Posterior vena cava (tissue), 2 donors: ENCODE measurements at places on chromosomes 12 and 14. TPM values are rescaled to one million over a fixed set of nuclear protein-coding genes. Genes with fewer than 3 reads are reported as not detected.

DNA sequence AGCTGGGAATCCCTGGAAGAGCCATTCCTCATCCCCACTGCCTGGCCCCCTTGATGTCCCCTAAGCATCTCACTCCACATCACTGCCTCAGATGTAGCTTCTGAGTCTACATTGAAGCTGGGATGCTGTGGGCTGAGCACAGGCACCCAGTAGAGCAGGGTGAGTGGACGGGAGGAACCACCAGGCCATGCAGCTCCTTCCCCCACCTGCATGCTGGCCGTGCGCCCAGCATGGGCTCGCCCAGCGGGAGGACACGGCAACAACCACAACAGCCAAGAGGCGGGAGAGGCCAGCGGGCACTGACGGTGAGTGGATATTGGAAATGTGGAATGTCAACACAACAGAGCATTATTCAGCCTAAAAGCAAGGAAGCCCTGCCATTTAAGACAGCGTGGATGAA lies 310.9 kb downstream of the ADGRD1 start:
- DNase-seq = no peak

GRCh38 chr12:65881348-65881961 lies 57.2 kb downstream of the HMGA2 start:
- DNase-seq = peak; percentile 84

- DNase-seq = no peak
These were observed 1.8 kb upstream of the GLIPR1L2 start for GRCh38 chr12:75389061-75389460.

DNA sequence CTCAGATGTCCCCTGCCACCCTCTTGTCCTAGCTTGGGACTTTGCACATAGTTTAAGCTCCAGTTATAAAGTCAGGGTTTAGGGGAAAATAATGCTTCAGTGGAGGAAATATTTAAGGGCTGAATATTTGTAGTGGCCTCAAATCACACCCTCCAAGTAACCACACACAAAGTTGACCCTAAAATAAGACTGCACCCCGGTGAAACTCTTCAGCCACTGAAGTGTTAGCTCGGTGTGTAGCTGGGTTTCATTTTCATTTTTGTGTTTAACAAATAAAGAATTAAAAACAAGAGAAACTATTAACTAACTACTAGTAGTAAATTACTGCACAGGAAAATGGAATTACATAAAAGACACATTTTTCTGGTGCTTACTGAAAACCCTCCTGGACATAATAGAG lies 14.8 kb upstream of the BCL11B start:
- DNase-seq = no peak

Gene CCDC184
- total RNA-seq = 0.48 TPM

Gene DLGAP5
- 0.69 TPM for total RNA-seq

Gene KRT83
- total RNA-seq = not detected

Gene LRRC10
- total RNA-seq = not detected

Gene PLEKHH1
- total RNA-seq = 1.8 TPM

Gene KLRC2
- total RNA-seq = 0.46 TPM

DNA sequence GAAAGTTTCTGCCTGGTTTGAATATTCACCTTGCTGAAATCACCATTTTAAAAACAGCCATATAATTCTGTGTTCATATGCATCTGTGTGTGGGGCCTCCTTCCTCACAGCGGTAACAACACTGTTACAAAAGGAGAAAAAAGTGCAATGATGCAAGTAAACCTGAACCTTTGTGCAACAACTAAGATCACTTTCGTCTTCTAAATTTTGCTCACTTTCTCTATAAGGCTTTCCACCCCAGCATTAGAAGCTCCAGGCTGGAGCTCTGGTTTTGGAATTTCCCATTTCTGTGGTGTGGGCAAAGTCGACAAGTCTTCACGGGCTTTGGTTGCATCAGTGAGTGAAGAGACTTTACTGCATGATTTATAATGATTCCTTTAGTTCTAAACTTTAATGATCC lies 18.4 kb downstream of the FGD6 start:
- no peak for DNase-seq

DNA sequence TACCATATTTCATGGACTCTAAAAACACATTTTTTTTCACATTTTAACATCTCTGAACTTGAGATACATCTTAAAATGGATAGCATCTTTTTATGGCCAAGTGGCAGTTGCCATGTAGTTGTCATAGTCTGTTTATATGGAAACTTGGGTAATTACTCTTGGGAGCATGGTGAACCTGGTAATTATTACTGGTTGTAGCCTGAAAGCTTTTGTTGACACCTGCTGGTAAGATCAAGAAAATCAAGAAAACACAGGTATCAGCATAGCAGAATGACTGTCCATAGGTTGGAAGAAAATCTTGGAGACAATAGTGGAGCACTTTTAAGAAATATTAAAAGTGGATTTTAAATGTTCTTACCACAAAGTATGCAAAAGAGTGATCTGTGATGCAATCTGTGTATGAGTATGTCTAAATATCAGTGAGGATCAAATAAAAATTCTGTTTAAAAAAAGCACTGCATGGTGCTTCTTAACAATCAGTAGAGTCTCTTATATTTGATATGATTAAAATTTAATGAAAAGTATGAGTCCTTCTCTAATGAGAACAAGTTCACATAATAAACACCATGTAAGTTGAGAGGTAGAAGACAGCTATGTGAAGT lies 44.2 kb downstream of the TTC8 start:
- no peak for DNase-seq

DNA sequence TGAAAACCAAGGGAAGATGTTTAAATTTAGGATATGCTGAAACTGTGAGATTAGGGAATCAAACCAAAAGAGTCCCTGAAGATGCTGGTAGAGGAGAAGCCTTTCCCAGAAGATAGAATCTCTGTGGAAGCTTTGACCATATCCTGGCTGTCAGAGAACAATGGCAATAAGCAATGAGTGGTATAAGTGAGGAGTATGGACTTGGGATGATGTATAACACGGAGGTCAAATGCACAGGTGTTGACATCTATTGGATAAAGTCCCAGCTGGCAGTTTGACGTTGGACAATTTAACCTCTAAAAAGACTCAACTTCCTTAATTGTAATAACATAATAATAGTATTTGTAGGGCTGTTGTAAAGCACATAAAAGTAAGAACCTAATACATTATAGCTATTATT lies 30.1 kb upstream of the CLEC14A start:
- no peak for DNase-seq

DNA sequence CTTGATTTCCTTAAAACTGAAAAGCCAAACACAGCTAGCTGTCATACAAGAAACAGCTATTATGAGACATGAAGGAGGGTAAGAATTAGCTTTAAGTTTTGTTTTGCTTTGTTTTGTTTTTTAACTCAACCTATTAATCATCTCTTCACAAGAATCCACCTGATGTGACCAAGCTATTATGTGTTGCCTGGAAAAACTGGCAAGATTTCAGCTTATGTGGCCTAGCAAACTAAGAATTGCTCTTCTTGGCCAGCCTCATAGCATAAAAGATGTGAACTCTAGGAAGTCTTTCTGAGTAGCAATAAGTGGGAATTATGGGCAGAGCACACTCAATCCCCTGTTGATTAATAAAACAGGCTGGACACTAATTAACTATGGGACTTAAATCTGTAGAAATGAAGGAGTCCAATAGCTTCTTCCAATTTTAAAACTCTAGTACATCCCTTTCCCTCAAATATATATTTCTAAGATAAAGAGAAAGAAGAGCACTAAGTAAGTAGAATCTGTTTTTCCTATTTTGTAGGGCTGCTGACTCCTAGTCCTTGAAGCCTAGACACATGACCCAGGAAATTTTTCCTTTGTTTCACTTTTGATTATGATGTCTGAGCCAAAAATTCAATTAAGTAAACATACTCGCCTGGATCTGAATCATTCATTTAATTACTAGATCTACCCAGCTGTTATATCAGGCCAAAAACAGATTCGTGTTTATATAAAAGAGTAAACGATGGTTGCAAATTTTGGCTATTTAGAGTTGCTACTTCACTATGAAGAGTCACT lies 75.7 kb downstream of the GTF2A1 start:
- no peak for DNase-seq

DNA sequence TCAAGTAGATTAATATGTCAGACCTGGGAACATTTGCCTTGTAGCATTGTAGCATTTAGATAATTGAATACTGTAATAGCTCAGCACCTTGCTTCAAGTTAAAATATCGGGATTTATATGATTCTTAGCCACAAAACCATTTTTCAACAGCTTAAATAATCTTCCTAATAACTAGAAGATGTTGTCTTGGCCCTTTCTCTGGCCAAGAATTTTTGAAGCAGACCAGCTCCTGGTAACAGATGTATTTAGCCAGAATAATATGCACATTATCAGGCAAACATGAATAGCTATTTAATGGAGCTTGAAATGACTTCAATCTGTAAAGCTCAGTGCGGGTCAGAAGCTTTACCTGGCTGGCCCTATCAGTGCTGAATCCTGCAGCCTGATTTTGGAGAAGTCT lies 913.1 kb downstream of the AACS start:
- DNase-seq = no peak

- peak; percentile 91 for DNase-seq
These were observed 15.5 kb upstream of the MLXIP start for GRCh38 chr12:122062832-122063693.

DNA sequence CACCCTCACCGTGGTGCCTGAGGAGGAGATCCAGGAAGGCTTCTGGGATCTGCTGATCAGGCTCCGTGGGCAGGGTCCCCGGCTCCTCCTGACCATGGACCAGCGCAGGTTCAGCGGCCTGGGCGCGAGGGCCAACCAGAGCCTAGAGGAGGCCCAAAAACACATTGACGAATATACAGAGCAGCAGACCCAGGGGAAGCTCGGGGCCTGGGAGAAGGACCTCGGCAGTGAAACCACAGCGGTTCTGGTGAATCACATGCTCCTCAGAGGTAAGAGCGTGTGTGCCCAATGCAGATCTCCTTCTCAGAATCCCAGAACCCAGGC lies 29.4 kb downstream of the SERPINA3 start:
- no peak for DNase-seq

Gene GZMH
- total RNA-seq = 0.90 TPM

Gene TEAD4
- total RNA-seq = 14.1 TPM

Gene FGF6
- total RNA-seq = not detected

DNA sequence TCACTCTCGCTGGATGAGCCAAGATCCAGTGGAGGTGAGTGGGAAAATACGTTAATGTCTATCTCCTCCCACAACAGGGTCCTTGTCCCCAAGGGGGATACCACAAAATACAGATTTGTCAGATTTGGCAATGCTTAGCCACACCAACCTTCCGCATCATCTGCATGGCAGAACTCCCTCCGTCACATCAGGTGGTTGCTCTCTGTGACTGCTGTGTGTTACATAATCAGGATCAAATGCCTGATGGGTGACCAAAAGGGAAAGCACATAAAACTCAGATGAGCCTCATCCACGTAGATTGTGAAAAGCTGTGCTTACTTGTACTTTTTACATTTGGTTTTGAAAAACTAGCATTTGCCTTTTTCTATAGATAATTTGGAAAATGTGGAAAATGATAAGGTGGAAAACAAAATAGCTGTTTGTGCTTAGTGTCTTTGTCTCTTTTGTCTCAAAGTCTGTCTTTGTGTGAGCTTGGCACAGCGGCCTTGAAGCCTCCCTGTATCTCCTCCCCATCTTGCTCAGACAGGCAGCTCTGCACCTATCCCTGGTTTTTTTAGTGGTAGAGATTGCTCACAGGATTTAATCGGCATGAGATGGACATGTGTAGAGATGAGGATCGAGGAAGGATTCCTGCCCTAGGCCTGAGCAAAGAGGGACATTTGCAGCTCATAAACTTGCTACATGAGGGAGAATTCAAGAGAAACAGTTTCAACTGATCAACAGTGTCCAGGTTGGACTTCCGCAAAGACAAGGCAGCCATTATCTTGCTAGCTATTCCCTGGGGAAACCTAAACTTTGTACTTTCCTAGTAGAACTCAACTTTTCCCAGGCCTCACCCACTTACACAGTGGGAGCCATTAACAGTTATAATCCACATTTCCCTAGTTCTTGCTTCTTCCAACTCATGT lies 3.6 kb upstream of the FGF6 start:
- no peak for DNase-seq

GRCh38 chr14:23441076-23441475 lies 5.6 kb upstream of the MYH7 start:
- DNase-seq = no peak

DNA sequence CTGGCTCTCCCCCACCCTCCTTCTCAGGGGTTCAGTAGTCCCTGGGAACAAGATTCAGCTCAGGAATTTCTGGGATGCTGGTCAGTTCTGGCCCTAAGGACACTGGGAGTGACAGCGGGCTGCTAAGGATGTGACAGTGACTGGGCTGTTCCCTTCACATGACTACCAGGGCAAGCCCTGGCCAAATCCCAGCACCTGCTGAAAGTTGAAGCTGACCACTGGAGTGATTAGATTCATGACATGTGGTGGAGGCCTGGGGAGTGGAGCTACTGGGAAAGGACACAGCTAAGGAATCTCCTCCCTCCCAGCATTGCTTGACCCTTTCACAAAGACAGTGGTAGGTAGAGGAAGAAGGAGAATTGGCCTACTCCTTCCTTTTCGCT lies 204.9 kb downstream of the DAD1 start:
- no peak for DNase-seq

DNA sequence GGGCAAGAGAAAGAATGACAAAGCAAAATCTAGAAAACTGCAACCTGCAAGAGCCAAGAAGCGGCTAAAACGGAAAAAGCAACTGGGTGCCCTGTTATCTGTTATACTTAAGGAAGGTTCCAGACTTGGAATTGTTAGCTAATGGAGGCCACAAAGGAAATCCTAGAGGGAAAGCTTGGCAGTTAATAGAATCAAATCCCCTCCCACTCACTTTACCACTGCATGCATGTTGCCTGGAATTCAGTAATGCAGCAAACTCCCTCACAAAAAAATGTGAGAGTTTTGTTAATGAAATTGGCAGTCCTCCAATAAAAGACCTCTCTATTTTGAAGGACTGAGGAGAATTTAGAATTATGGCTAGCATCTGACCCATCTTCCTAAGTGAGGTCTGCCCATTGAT lies 164.2 kb upstream of the SOX5 start:
- no peak for DNase-seq

DNA sequence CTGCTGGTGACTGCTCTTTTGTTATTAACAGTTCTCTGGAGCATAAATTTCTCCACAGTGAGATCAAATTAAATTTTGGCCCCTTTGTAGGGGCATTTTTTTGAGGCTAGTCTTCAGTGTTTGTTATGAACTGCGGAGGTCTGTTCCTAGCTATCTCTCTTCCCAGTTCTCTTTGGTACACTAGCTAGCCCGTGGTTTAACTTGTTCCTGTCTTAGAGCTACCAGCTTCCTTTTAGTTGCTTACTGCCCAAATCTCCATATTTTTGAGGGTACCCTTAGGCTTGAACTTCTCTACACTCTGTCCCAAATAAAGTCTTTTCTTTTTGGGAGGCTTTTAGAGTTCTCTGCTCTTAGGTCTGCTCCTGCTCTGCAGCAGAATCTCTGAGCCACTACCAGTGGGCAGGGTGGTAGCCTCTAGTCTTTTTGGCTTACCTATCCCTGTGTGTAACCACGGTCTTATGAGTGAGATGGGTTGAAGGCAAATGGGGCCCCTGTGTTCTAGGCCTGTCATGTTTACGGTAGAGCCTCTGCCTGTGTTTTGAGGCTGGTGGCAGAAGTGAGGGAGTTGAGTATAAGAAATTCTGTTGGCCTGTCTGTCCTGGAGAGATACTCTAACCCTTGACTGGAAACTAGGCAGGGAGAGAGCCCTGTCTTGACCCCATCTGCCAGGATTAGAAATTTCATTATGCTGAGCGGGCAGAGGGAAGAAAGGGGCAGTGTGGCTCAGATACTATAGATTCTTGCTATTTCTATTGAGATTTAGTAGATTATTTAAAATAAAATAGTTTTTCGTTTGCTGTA lies 21.0 kb downstream of the CNOT2 start:
- no peak for DNase-seq

- no peak for DNase-seq
These were observed 270.5 kb downstream of the DUSP6 start for GRCh38 chr12:89081719-89082369.

- DNase-seq = peak; percentile 45
These were observed 9.2 kb downstream of the DNAJC22 start for GRCh38 chr12:49355913-49356312.
